GM13976 (cell line): ENCODE measurements at places on chromosomes 5 and 9.

DNA sequence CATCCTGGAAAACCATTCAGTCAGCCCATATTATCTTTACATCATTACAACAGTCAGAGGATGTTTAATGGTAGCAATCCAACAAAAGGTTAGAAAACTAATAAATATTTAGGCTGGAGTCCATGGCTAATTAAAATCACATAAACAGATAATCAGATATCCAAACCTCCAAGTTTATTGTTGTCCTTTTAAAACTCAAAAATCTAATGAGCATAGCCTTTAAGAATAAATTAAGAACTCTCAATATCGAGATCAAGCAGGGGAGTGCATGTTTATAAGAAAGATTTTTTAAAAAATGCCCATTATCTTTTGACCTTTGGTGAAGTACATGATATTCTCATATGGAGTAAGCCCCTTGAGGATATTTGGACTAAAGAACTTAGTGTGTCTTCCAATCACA lies 842.9 kb upstream of the SEMA6A start:
- DNase-seq = no peak

DNA sequence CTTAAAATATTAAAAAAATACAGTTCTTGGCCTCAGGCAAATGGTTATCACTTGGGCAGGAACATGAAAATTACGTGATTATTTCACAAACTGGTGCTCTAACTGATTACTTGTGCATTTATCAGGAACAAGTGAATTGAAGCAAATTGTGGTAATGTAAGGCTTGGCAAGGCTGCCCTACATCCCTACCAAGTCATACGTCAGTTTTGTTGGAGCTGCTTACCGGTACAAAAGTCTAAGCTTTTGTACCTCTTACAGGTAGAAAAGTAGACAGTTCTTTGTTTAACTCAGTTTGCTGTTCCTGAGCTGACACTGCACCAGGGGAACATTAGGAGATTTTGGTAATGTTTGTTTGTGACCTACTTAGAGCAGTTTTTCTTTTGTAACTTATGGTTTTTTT lies 2.2 kb downstream of the G3BP1 start:
- DNase-seq = no peak

DNA sequence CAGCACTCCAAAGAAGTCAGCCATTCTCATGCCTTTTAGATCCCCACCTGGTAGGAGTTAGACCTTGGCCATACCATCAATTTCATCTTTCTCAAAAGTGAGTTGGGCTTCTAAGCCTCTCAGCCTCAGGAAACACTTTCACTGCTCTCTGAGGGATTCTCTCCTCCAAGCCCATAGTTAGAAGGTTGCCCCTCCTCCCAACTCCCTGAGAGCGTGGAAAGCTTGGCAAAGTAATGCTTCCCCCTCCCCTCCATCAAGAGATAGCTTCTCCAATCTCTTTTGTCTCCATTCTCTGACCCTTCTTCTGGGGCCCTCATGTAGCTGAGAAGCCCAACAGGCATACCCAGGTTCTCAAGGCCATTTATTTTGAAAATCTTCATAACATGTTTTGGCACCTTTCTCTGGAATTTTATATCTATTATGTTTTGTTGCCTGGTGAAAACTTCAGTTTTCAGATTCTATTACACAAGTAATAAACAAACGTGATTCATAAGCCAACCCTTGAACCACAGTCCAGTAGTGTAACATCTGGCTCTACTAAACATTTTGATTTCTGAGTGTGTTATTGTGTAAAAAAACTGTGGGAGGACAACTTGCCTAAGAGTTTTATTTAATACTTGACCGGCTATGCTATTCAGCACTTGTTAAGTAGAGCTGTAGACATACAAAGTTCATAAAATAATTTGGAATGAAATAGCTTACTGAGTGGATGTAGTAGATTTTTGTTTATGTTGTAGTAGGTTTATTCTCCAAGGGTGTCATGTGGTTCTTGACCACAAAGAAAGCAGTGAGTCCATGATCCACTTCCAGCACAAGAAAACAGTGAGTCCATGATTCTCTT lies 17.1 kb downstream of the LVRN start:
- no peak for DNase-seq

- DNase-seq = no peak
Measured at GRCh38 chr9:99363509-99363908, 141.4 kb downstream of the SEC61B start.

GRCh38 chr9:14340219-14340873 lies 26.4 kb upstream of the NFIB start:
- DNase-seq = no peak

GRCh38 chr5:113181853-113182490 lies 205.4 kb downstream of the DCP2 start:
- DNase-seq = no peak

- DNase-seq = no peak
Measured at GRCh38 chr5:77077829-77078176, 9.3 kb downstream of the ZBED3 start.

GRCh38 chr5:38853753-38854470 lies 8.1 kb downstream of the OSMR start:
- DNase-seq = no peak

- no peak for DNase-seq
Measured at GRCh38 chr5:167244583-167244982, 1046.9 kb upstream of the WWC1 start.
